ENCODE measurements at places on chromosomes 16 and 17.

DNA sequence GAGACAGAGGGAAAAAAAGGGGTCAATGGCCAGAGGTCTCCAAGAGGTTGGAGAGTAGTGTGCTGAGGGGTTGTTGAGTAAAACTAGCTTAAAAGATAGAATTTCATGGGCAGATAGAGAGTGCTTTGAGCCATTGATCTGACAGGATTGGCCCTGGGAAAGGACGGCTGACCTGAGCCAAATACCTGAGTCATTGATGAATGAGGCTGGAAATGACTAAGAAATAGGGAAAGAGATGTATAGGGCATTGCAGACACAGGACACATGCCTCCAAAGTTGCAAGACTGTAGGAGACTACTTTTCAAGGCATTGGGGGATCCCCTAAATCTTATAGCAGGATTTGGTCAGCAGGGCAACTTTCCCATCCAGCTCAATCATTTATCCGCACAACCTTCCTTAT is 168.7 kb downstream of the ABCC12 start:
- DNase-seq, result no peak

DNA sequence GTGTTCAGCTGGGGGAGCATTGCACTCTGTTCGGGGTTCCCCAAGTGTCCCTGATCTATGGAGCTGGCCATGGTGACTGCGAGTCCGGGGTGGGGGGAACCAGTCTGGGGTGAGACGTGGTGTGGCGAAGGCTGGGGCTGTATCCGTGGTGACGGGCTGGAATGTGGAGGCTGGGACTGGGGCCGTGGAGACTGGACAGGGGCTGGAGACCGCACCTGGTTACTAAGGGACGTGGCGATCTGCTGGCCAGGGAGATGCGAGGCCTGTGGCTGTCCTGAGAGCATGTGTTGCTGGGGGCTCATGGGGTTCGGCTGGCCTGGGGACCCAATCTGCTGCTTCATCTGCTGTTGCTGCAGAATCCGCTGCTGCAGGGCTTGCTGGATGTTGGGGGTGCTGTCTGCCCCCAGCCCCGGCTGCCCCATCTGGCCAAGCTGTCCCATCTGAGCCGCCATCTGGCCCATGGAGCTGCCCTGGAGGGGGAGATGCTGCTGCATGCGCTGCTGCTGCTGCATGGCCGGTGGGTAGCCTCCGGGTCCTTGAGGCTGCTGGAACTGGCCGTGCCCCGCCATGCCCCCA is 10.6 kb upstream of the TRAP1 start:
- no peak for DNase-seq

- no peak for DNase-seq
These were observed 123.9 kb downstream of the PRKCB start for GRCh38 chr16:23959752-23960072.

DNA sequence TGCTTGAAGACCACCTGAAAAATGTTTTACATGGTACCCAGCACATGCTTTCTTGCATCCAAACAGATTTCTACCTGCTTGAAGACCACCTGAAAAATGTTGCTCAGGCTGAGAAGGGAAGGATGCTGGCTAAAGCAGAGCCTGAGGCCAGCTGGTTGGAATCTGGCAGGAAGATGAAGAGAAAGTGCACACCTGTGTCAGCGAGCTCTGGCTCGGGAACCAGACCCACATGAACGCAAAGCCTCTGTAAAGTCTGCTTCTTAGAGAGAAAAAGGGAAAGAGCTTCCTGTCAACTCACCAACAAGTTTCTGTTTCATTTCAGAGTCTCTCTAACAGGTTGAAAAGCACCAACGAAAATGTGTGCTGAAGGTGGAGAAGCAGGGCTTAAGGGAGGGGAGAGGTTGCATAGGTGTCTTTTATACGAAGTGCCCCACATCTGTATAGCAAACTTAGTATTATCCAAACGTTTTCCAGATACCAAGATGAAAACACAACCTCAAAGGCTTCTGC is 226.0 kb downstream of the TOX3 start:
- DNase-seq, result no peak

- DNase-seq, result no peak
These were observed 611 bp downstream of the SMARCE1 start for GRCh38 chr17:40646791-40647623.

- peak; percentile 52 for DNase-seq
These were observed 204.8 kb downstream of the MSI2 start for GRCh38 chr17:57461082-57461481.

- DNase-seq, result no peak
These were observed 61.2 kb upstream of the TOM1L1 start for GRCh38 chr17:54839447-54839846.

DNA sequence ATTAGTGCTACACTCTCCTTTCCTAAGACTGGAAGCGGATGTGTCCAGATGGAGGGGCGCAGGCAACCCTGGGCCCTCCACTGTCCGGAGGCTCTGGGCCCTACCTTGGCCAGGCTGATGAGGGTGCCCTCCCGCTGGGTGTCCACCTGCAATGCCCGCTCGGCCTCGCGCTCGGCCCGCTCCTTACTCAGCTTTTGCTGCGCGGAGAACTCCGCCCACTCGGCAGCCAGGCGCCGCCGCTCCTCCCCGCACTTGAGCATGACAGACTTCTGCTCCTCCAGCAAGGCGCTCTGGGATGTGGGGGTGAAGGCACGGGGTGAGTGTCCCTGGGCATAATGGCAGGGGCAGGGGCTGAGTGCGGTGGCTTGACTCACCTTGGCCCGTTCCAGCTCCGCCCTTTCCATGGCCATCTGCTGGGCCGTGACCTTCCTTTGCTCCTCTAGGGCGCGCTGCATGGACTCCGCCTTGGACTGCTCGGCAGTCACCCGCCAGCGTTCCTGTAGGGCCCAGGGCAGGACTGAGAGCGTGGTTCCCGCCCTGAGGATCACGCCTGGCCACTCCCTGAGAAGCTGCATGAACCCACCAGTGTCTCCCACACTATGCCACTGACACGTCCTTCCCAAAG is 10.1 kb upstream of the MRPL38 start:
- no peak for DNase-seq

GRCh38 chr16:1159325-1159972 is 6.5 kb downstream of the CACNA1H start:
- DNase-seq, result no peak

DNA sequence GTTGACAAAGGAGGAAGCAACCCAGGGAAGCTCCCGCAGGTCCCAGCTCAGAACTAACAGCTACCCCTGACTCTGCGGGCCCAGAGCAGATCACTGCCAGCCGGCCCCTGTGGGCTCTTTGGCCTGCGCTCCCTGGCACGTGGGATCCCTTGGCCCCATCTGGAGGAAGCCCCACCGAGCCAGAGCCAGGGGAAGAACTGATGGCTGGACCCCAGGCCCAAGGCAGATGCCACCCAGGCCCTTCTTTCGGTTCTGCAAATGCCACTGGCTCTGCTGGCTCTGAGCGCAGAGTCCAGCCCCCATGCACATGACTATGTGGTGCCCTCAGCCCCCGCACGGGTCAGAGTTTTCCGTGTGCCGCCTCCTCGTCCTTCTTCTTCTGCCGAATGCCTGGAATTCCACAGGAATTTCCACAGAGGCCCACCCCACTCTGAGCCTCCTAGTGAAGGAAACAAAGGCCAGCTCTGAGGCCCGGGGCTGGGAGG is 35.8 kb upstream of the SNN start:
- DNase-seq, result no peak

DNA sequence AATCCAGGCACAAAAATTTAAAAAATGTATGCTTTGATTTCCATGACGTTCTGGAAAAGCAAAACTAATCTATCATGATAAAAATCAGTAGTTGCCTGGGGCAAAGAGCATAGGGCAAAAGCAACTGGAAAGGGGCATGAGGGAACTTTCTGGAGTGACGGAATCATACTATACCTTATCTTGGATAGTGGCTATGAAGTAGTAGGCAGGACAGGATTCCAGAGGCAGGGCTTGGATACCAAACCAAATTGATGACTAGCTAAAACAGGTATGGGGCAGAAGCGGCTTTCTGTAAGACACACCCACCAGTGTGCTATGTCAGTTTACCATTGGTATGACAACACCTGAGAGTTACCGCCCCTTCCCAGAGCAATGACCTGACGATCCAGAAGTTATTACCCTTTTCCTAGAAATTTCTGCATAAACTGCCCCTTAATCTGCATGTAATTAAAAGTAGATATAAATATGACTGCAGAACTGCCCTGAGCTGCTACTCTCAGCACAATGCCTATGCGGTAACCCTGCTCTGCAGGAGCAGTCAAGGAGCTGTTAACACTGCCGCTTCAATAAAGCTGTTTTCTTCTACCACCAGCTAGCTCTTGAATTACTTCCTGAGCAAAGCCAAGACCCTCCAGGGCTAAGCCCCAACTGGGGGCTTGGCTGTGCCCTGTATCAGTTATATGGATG is 56.7 kb downstream of the CFDP1 start:
- peak; percentile 94 for DNase-seq

- no peak for DNase-seq
These were observed 355.4 kb upstream of the SOX9 start for GRCh38 chr17:71765437-71765836.

- DNase-seq, result no peak
These were observed 25.7 kb downstream of the PSMD7 start for GRCh38 chr16:74322301-74322710.

- no peak for DNase-seq
These were observed 263.2 kb downstream of the WWOX start for GRCh38 chr16:78362524-78363135.

DNA sequence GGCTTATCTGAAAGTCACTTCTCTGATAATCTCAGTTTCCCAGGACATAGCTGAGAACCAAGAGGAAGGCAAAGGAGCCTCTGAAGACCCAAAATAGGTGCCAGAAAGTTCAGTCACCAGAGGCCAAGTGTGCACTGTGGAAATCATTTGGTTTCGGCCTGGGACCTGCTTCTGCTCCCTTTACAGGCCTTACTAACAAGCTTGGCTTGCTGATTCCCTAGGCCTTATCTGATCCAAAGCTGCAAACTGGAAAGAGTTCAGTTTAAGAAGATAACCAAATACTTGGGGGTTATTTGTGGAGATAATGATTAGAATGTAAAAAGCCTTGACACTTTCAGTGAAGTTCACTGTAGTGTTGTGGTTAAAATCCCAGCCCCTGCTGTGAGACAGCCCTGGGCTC is 17.0 kb downstream of the ITGA3 start:
- DNase-seq, result no peak

DNA sequence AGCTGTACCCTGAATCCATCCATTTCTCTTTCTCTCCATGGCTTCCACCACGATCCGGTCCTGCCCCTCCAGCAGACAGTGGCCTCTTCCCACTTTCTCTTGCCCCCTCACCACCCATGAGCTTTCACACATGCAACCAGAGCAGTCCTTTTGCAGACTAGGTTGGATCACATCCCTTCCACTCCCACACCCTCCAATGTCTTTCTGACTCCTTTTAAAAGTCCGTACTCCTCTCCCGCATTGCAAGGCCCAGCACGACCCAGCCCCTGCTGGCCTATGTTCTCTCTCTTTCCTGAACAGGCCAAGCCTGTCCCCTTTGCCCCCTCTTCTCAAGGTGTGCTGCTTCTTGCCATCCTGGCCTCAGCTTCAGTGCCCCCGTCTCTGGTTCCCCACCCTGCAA is 22.5 kb upstream of the DNAI2 start:
- no peak for DNase-seq

DNA sequence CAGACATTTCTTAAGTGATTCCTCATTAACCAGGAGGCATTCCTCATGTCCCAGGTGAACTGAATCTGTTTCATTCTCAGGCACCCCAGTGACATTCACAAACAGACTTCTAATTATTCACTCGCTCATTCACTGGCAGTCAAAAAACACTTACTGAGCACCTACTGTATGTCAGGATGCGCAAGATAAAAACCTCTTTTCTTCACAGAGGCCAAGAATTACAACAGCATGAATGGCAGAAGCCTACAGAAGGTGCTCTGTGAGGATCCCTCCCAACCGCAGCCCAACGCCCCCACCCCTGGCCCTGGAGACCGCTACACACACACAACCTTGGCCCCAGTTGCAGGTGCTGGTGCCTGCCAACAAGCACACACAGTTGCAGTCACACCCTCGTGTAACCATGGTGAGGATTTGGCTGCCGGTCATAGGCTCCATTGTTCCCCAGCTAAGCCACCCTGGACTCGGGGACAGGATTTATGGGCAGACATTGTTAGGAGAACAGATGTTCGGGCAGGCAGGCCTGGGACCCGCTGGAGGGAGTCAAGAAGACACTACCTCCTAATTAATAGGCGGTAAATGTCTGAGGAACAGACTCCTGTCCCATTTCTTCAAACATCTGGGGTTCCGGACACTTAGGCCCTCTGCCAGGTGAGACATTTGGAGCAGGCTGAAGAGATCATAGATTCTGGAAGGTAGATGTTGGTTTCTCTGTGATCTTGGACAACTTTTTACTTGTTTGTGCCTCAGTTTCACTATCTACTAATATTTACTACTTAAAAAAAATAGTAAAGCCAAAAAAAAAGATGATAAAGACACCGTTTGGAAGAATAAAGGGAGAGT is 43.2 kb downstream of the CUEDC1 start:
- no peak for DNase-seq

- DNase-seq, result peak; percentile 74
These were observed 87.1 kb downstream of the USP22 start for GRCh38 chr17:20955427-20956323.

DNA sequence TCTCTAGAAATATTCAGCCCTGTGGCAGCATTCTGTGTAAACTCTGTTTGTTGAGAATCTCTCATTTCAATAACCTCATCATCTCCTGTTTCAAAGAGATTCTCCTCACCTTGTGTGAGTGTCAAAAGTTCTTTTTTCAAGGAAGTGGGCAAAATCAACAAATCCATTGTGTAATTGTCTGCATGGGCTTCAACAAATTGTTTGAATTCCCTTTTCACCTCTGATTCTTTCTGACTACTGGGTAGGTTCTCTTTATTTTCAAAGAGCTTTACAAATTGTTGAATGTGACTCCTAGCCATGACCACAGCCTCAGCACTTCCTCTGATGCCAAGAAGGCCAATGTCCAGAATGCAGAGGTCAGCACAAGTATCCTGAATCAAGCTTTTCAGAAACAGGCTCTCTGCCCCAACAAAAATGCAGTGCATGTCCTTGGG is 48.0 kb downstream of the N4BP1 start:
- no peak for DNase-seq

GRCh38 chr16:24125214-24125613 is 130.9 kb upstream of the CACNG3 start:
- DNase-seq, result no peak

DNA sequence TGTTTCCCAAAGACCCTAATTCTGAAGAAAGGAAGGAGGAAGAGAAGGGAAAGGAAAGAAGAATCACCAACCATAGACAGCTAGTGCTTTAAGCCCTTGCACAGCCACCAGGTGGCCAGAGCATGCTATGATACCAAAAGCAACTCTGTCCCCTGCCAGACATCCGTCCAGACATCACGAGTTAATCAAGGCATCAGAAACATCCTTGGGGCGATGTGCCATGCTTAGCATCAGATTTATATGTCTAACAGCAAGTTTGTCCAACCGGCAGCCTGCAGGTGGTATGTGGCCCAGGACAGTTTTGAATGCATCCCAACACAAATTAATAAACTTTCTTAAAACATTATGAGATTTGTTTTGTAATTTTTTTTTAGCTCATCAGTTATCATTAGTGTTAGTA is 2.9 kb upstream of the CRYBA1 start:
- DNase-seq, result no peak
